ENCODE measurements at places on chromosomes 11 and 22.

GRCh38 chr11:111001986-111002611 lies 243.4 kb upstream of the POU2AF2 start:
- peak; percentile 40 for DNase-seq

DNA sequence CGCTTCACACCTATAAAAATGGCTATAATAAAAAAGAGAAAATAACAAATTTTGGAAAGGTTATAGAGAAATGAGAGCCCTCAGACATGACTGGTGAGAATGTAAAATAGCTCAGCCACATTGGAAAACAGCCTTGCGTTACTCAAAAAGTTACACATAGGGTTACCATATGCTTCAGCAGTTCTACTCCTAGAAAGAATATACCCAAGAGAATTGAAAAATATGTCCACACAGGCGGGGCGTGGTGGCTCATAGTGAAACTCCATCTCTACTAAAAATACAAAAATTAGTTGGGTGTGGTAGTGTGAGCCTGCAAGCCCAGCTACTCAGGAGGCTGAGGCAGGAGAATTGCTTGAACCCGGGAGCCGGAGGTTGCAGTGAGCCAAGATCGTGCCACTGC lies 7.6 kb upstream of the JHY start:
- no peak for DNase-seq

GRCh38 chr11:36243641-36244040 lies 45.6 kb downstream of the COMMD9 start:
- DNase-seq = no peak

GRCh38 chr11:2565447-2566222 lies 120.8 kb downstream of the KCNQ1 start:
- DNase-seq = no peak

GRCh38 chr11:46458491-46458890 lies 66.9 kb upstream of the CHRM4 start:
- DNase-seq = no peak
